ENCODE measurements at places on chromosomes 16 and 17.

DNA sequence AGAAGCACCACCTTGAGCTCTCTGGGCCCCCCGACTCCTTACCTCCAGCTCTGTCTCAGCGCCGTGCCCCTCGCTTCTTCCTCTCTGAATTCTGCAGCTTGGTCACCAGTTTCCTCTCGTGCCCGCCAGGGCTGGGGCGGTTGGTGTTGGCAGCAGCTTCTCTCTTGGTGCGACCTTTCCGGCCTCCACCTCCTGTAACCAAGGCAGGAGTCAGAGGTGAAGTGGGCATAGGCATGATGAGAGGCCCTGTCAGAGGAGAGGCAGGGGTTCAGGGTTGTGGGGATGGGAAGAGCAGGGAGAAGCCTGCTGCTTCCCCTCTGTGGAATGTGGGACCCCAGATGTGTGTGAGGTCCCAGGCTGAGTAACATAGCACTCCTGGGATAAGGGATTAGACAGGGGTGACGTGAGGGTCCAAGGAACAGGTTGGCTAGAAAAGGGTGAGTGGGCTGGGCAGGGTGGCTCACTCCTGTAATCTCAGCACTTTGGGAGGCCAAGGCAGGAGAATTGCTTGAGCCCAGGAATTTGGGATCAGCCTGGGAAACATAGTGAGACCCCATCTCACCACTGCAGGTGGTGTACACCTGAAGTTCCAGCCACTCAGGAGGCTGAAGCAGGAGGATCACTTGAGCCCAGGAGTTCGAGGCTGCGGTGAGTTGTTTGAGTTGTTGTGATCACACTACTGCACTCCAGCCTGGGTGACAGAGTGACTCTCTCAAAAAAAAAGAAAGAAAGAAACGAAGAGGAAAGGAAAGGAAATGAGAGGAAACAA lies 626 bp downstream of the NUPR1 start:
- no peak for DNase-seq

GRCh38 chr16:46690281-46691178 lies 1.1 kb downstream of the ORC6 start:
- DNase-seq: peak; percentile 44

- no peak for DNase-seq
Observed at GRCh38 chr16:73448970-73449369, 401.0 kb upstream of the ZFHX3 start.

DNA sequence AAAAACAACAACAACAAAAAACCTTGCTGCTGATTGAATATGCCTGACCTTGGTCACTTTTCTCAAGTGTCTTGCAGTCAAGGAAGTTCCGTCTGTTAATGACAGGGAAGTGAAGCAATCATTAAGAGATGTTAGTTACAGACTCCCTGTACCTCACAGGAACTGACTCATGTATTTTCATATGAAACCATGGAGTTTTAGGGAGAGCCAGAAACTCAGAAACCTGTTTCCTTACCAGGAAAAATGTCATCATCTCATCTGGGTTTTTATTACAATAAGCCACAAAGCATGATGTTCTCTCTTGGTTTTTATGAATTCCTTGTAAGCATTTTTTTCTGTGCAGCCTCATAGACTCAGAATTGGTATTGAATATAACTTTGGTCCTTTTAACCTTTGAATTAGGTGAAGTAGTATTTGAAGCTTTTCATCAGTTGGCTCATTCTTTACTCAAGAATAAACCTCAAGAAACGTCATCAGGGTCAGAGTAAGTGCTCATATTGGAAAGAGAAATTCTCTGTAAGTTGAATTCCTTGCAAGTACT lies 10.3 kb downstream of the LYRM1 start:
- DNase-seq: peak; percentile 96

DNA sequence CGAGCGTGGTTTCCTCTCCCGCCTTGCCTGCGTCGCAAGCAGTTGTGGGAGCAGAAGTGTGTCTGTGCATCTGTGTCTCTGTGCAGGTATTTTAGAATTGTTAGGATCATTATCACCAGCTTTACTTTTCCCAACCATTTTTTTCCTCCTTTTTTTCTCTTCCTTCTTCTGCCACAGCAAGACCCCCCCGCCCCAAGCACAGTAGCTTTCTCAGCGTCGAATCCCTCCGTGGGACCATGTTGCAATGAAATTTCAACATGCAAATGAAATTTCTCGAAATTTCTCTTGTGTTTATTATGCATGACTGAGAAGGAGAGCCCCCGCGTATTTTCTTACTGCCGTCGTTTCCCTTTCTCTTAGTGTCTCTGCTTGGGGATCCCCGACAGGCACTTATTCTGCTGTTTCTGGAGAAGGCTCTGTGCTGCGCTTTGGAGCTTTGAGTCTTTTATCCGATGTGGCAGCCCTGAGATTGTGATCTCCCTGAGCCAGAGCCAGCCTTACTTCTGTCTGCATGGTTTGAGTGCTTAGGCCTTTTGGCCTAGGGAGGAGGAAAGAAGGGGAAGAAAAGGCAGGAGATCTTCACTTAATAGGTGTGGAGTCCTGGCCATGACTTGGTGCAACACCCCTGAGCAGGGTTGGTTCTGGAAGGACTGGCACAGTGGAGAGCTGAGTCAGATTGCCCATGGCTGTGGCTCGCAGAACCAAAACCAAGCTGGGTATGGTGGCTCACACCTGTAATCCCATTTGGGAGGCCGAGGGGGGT lies 5.0 kb downstream of the ARMC7 start:
- DNase-seq: no peak

GRCh38 chr17:6940186-6940649 lies 55.6 kb upstream of the ALOX12 start:
- no peak for DNase-seq

DNA sequence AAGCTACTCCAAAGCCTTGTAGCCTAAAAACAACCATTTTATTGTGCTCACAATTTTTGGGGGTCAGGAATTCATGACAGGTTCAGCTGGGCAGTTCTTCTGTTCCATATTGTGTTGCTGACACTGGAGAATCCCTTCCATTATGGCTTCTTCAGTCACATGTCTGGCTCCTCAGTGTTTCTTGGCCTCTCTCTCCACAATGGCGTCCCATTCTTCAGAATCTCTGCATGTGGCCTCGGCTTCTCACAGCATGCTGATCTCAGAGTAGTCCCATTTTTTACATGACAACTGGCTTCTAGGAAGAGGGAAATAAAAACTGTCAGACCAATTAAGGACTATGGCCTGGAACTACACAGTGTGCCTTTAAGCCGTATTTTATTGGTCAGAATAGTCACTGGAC lies 49.7 kb downstream of the NF1 start:
- no peak for DNase-seq

GRCh38 chr17:17693253-17694168 lies 12.3 kb downstream of the RAI1 start:
- peak; percentile 38 for DNase-seq

DNA sequence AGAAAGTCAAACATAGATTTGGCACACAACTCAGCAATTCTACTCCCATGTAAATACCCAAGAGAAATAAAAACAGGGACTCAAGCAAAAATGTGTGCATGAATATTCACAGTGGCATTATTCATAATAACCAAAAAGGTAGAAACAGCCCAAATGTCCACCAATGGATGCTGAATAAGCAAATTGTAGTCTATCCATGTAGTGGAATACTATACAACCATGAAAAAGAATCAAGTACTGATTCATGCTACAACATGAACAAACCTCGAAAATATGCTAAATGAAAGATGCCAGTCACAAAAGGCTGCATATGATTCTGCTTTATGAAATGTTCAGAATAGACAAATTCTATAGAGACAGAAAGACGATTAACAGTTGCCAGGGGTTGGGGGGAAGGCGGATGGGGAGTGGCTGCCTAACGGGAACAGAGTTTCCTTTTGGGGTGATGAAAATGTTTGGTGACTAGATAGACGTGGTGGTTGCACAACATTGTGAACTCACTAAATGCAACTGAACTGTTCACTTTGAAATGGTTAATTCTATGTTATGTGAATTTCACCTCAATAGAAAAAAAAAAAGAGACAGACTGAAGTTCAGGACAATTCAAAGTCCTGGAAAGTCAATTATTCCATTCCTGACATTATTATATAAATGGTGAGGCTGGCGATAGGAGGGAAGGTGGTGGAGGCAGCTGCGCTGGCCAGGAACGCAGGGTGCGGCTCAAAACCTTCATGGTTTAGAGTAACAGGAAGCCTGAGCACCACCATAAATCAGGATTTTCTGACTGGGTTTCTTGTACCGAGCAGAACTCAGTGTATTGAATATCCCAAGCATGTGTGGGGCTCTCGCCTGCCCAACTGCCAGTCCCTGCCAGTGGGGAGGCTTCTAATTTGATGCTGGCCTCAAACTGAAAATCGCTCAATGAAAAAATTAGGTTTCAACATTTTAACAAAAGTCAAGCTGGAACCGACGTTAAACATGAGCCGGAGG lies 300.9 kb downstream of the C16orf95 start:
- no peak for DNase-seq

Measured in kidney tubule cell (primary cell).